Mucosa of gallbladder (tissue), 1 donor: ENCODE measurements at places on chromosomes 6 and 20.

DNA sequence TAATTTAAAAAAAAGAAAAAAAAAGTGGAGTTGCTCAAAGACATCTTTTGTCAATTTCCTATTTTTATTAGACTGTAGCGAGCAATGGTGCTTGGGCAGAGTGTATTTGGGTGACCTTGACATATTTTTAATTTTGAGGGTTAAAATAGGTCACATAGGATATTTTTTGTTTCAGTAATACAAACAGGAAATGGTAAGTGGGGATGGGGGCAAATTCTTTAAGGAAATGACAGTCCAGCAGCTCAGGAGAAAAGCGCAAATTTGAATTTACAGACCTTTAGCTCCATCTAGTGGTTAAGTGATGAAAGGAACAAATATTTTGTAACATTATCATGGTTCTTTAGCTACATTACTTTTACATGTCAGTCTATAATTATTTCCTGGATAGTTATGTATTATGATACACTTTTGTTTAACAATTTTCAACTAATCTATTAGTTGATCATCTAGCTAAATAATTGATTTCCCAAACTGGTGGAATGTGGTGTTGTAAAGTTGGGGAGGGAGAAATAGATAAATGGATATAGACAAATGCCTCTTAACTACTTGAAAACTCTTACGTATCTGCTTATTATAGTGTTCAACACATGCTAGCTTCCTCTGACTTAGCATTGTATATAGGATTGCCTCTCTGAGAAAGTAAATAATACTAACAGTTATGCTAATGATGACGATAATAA lies 10.0 kb downstream of the CITED2 start:
- no peak for DNase-seq

DNA sequence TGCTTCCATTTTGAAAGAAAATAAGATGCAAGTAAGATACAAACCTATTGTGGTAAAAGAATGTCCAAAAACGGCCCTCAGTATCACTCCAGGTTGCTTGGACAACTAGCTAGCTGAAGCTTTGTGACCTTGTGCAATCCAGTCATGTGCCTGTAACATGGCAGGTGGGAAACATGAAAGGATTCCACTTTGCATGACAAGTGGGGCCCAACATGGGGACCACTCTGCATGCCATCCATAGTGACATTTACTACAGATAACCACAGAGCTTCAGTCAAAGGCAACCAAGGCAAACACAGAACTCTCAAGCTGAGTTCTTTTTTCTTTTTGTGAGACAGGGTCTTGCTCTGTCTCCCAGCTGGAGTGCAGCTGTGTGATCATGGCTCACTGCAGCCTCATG lies 15.8 kb upstream of the FBXO9 start:
- DNase-seq: no peak

DNA sequence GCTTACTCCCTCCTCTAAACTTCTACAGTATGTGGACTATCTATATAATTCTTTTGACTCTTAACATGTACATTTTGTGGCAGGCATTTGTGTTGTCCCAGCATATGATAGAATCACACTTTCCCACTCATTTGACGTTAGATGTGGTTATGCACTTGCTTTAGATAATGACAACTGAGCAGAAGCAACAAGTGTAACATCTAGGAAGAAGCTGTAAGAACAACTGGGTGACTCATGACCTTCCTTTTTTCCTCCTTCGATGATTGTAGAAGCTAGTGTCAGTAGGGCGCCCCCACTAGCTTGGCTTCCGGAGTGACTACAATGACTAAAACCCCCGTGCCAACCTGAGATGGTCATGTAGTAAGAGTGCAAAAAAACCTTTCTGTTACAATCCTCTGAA lies 74.6 kb upstream of the CEP85L start:
- DNase-seq: no peak

DNA sequence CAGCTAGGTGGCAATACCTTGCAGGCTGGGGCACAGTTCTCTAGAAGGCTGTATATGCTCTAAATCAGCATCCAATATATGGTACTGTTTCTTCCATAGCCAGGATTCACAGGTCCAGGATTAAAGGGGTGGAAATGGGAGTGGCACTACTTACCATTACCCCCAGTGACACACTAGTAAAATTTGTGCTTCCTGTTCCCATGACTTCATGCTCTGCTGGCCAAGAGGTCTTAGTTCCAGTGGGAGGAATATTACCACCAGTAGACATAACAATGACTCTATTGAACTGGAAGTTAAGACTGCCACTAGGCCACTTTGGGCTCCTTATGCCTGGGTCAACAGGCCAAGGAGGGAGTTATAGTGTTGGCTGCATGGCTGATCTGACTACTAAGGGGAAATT lies 174.3 kb upstream of the TNFAIP3 start:
- DNase-seq: no peak

DNA sequence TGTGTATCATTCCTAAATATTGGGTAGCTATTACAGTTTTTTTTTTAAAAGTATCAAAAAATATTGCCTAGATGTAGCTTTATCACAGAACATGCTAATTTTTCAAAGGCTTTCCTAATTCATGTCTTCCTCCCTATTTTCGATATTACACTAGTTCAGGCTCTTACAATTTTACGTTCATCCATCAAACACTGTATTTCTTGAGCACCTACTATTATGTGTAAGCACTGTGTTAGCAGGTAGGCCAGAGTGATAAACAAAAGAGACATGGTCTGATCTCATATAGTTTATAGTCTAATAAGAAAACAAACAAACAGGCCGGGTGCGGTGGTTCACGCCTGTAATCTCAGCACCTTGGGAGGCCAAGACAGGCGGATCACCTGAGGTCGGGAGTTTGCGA lies 69.5 kb downstream of the FAM217A start:
- no peak for DNase-seq

DNA sequence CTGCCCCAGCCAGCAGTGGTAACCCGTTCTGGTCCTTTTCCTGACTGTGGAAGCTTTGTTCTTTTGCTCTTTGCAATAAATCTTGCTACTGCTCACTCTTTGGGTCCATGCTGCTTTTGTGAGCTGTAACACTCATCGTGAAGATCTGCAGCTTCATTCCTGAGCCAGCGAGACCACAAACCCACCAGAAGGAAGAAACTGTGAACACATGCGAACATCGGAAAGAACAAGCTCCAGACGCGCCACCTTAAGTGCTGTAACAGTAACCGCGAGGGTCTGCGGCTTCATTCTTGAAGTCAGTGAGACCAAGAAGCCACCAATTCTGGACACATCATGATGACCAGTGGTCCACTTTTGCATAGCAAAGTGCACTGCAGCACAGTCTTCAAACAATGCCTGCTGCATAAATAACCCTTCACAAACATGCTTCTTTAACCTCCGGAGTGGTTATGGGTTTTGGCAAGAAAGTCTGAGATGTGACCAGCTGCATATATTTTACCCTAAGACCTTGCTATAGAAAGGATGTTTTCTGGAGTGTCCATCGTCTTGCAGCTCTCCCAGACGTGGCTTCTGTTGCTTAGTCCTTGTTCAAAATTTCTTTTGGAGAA lies 8.9 kb upstream of the MUC22 start:
- DNase-seq: no peak

DNA sequence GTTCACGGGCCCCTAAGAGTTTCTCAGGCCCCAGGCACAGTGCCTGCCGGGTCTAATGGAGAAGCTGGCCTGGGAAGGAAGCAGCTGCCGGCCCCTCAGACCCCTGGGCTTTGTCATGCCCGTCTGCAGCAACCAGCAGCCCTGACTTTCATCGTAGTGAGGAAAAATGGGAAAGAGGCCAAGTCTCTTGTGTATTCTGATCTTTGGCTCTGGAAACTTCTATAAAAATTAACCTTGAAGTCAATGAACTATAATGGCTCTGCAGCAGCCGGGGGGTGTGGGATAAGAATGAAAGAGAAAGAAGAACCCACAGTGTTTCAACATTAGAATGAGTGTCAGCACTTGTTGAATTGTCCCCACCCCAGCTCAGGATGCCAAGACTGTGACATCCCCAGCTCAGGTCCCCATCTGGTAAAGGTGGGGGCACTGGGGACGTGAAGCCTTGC lies 12.9 kb downstream of the TGM2 start:
- peak; percentile 67 for DNase-seq

- no peak for DNase-seq
Observed at GRCh38 chr6:116254297-116255056, 602 bp upstream of the TSPYL4 start.

- no peak for DNase-seq
Observed at GRCh38 chr20:47540443-47541354, 39.0 kb downstream of the NCOA3 start.

GRCh38 chr6:52285177-52286068 lies 881 bp upstream of the MCM3 start:
- no peak for DNase-seq

GRCh38 chr20:8293750-8294149 lies 161.7 kb downstream of the PLCB1 start:
- DNase-seq: no peak

GRCh38 chr20:22823119-22823518 lies 212.0 kb upstream of the SSTR4 start:
- no peak for DNase-seq

- DNase-seq: no peak
Observed at GRCh38 chr6:130946076-130946475, 117.0 kb downstream of the EPB41L2 start.

- DNase-seq: no peak
Observed at GRCh38 chr6:125233202-125233601, 68.6 kb downstream of the HDDC2 start.

DNA sequence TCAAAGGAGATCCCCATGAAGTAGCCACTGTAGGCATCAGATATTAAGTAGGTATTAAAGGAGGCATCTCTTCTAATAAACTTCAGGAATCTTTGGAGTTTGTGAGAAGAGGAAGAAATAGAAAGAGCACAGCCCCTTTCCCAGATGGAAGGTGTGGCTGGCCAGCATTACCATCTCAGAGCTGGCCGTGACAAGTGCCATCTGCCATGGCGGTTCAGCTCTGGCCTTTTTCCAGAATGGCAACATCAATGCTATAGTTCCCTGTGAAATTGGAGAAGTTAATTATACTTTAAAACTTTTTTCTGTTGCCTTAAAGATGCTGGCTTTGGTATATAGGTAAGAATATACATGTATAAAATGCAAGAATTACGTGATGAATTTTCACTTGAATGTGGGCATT lies 51.9 kb upstream of the MCUR1 start:
- DNase-seq: no peak

DNA sequence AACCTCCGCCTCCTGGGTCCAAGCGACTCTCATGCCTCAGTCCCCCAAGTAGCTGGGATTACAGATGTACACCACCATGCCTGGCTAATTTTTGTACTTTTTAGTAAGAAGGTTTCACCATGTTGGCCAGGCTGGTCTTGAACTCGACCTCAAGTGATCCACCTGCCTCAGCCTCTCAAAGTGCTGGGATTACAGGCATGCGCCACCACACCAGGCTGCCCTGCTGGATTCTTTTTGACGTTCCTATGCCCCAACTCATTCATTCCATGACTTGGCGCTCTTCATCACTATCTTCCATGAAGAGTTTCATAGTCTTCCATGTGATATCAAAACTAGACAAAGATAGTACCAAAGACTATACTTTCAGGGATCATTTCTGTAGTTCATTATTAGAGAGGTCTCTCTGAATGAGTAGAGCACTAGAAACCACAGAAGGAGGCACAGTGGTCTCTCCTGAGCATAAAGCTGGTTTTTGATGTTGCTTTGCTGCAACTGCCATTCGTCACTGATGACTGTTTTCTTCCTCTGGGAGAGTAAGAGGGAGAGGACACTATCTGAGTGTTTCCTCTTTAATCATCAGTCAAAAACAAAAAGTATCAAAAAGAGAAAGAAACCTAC lies 23.5 kb downstream of the DNAAF9 start:
- DNase-seq: no peak

GRCh38 chr6:166494101-166494441 lies 92.4 kb downstream of the RAMACL start:
- DNase-seq: no peak

DNA sequence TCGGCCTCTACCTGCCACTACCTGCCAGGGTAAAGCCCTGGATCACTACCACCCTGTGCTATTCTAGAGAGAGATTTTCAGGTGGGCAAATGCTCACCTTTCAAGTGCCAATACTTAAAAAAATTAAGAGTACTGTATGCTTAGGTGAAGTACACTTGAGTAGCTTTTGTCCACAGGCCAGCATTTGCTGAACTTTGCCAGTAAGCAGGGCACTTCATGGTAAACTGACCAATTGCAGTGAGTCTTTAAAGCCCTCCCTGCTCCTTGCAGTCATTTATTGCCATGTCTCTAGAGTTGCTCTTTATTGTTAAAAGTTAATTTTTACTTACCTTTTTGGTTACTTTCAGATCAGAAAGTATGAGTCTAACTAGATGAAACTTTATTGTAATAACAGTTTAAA lies 58.5 kb downstream of the PLAGL1 start:
- no peak for DNase-seq

DNA sequence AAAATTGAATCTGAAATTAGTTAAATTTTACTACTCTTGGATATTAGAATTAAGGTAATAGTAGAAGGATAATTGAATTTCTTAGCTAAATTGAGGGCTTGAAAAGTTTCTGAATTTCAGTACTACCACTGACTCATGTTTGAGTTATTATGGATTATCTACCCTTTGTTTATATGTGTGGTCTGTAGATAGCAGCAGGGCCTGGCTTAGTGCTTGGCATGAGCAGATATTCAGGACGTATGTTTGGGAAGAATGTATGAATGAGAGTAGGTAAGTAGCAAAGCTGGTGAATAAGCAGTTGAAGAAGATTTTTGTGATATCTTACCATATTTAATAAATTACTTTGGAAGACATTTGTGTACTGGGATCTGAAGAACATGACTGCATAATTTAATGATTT lies 152.7 kb downstream of the MACROD2 start:
- DNase-seq: no peak

DNA sequence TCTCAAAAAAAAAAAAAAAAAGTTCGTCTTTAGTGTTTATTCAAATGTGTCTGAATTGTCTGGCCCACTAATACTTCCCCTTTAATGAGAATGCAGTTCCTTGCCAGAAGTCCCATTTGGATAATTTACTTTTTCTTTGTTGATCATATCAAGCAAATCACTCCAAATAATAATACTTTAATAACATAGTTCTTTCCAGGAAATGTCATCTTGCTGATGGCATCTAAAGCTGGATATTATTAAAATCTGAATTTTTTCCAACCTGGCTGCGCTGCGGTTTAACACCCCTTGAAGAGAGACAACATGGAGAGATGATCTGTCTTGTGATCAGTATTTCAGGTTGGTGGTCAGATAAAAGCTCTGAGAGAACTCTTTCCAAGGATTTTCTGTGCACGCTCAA lies 111.2 kb upstream of the CNKSR3 start:
- no peak for DNase-seq

- DNase-seq: peak; percentile 22
Observed at GRCh38 chr20:2469991-2470422, 582 bp downstream of the SNRPB start.

DNA sequence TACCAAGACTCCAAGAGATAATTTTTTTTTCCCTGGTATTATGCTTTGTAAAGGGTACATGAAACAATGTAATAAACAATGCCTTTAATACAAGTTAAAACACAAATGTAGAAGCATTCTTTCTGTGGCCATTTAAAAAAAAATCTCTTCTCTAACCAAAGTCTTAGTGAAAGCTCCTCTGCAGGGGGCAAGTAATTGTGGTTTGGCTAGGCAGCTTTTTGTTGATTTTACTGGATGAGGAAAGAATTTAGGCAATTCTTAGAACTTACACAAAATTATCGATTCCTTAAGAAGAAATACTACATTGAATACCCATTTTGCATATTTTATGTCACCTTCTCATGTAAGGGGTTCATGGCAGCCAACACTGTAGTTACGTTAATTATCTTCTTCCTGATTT lies 12.4 kb downstream of the TFB1M start:
- no peak for DNase-seq

GRCh38 chr20:63234693-63235398 lies 859 bp upstream of the BIRC7 start:
- DNase-seq: no peak
